Fibroblast of skin of scalp (primary cell): ENCODE measurements at places on chromosomes 1 and 21.

DNA sequence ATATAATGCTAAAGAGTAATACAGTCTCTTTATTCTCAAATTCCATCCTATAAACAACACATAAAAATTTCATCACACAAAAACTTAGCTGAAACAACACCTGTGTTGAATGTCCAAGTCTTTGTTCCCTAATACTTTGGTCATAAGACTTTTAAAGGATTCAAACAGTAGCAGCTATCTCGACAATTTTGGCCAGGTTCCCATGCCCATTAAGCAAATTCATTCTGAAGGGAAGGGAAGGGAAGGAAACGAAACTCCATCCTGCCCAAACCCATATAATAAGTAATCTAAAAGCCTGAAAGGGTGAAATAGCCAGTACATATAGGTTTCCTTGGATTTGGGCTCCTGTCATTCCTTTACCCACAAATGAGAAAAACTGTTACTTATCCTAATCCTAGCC, 7.5 kb downstream of the IVNS1ABP start:
- DNase-seq, result no peak

DNA sequence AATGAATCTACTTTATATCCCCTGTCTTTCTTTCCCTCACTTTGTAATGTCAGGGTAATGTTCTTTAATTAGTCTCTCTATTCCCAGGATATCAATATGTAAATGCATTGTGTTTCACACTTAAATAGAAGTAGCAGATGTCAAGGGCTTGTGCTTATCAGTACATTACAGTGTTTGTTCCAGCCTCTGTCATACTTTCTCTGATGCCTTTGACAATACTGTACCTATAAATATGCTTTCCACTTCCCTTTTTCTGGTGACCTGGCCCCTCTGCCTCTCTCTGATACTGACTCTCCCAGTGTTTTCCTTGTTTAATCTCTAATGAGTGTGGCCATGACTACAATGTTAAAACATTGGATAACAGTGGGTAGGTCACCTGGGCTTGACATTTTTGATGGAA, 862.0 kb upstream of the NEGR1 start:
- no peak for DNase-seq

- DNase-seq, result peak; percentile 56
These were observed 189.9 kb downstream of the ZC3H11B start for GRCh38 chr1:219422811-219423598.

- no peak for DNase-seq
These were observed 341.2 kb downstream of the PTPRU start for GRCh38 chr1:29577512-29577911.

DNA sequence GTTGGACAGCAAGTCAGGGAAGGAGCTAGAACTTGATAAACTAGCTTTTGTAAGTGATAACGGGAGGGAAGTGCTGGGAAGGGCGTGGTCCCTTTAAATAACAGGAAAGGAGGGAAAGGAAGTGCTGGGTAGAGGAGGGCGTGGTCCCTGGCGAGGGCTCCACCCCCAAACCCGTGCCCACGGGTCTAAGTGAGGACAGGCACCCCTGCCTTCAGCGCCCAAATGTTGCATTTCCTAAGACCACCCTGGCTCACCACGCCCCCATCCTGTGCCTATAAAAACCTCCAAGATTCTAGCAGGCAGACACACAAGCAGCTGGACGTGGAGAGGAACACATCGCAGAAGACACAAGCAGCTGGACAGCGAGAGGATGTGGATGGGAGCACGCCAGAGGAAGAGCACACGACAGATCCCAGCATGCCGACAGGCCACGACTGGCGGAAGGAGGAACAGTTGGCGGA, 58.5 kb downstream of the PALMD start:
- DNase-seq, result no peak

DNA sequence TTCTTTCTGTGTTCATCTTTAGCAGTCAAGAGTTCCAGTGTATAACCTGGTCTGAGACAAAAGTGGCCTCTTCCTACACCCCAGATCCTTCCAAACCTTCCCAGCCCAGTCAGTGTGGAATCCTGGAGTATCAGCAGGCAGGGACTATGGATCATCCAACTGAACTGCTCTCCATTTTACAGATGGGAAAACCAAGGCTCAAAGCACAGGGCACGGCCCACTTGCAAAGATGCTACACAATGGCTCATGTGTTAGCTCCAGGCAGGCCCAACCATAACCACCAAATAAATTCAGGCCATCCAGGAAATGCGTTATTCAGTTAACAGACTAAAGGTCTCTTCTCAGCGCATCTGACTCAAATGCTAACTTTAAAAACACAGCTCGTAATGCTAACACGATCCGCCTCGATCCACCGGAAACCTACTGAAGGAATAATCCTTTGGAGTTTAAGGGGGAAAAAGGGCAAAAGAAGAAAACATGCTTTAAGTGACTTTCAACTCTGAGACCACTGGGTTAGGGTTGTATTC, 7.1 kb downstream of the GLIS1 start:
- no peak for DNase-seq

GRCh38 chr1:241844593-241844992, 3.4 kb upstream of the EXO1 start:
- no peak for DNase-seq
